ENCODE measurements at places on chromosomes 1 and 21.

GRCh38 chr1:24198766-24199165 lies 11.7 kb upstream of the IFNLR1 start:
- no peak for DNase-seq

- no peak for DNase-seq
Observed at GRCh38 chr21:38741950-38742256, 63.8 kb upstream of the ETS2 start.

- DNase-seq: no peak
Observed at GRCh38 chr1:109721971-109722370, 9.9 kb downstream of the GSTM5 start.

- DNase-seq: peak; percentile 60
Observed at GRCh38 chr1:53754484-53755312, 15.7 kb upstream of the GLIS1 start.

DNA sequence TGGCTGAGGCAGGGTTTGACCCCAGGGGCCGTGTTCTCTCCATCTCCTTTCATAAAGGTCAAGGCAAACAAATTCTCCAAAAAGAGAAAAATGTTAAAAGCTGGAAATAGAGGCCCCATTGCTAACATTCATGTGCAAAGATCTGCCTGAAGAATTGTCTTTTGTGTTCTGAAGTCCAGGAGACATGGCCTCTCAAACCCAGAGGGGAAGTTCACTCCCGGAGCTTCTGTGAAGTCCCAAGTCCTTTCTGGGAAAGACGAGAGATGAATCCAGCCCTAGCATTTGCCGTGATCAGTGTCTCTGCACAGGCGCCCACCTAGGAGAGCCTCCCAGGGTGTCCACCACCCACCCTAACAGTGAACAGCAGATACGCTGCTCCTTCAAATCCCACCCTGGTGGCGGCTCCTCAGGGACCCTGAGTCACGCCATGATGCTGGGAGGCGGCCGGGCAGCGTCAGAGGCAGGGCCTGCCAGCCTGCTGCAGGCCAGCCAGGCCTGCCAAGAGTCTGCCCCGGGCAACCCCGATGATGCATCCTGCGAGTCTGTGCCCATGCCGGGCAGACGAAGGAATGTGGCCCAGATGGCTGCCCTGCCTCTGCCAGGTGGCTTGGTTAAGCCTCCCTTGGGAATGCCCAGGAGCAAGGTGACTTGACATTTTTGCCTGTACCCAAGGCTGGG lies 5.2 kb upstream of the C2CD2 start:
- DNase-seq: no peak

- DNase-seq: no peak
Observed at GRCh38 chr1:6867729-6868659, 82.7 kb downstream of the CAMTA1 start.

DNA sequence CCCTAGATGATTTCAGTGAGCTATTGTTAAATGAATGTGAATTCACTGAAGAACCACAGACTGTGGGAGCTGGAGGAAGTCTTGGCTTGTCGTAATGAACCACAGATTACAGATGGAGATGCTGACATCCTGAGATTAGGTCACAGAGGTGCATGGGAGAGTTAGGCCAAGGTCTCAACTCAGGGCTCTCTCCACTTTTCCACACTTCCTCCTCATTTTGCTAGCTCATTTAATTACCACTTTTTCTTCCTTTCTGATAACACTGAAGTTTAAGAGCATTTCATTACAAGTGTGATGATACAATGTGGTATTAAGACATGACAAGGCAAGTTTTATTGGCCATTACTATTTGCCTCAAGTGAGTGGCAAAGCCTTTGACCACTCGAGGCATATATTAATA lies 30.8 kb downstream of the ST6GALNAC3 start:
- no peak for DNase-seq

- DNase-seq: no peak
Observed at GRCh38 chr1:67479146-67479891, 49.1 kb upstream of the SERBP1 start.

DNA sequence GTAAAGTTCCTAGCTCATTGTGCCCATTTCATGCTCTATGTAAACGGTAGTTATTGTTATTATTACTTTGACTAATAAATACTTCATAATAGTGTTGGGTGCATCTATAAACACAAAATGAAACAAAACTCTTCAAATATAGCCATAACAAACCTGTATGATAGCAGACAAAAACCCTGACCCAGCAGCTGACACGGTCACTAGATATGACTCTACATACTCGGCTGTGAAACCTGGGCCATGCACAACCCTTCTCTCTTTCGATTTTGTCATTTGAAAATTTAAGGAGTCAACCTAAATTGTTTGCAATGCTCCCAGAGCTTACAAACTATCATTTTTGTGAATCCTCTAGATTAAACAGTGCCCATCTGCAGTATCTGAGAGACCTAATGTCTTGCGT lies 8.0 kb upstream of the RGS13 start:
- no peak for DNase-seq

GRCh38 chr1:164363980-164364379 lies 195.0 kb upstream of the PBX1 start:
- no peak for DNase-seq

GRCh38 chr1:208188607-208189006 lies 55.6 kb downstream of the PLXNA2 start:
- no peak for DNase-seq

DNA sequence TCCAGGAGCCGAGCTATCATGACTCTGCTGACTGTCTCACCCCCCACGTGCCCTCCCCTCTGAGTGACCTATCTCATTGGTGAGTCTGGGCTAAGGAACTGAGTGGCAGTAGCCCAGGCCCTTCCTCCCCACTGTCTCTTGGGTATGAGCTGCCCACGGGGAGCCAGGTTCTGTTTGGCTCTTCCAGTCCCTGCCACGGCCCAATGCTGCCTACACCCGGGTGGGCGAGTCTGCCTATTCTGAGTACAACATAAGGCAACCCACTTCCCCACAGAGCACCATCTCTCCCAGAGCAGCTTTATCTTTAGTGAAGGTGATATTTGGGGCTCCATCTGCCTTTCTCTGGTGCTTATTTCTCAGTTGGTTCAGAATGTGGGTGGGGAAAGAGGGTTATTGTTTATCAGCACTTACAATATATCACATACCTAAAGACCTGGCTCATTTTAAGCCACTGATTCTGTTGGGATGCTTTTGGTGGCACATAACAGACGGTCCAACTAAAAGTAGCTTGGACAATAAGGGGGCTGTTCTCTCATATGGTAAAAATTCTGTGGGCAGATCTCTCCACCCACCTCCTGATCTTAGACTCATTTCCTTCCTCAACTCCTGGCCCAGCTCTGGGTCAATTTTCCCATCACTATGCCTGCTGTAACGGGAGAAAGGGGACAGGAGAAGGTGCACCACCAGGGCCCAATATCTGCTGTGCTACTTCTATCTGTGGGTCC lies 27.7 kb upstream of the VWA5B1 start:
- no peak for DNase-seq

Measured in foreskin fibroblast (primary cell).